Right renal cortex interstitium (tissue), 3 donors: ENCODE measurements at places on chromosomes 5 and 9. TPM values are rescaled to one million over a fixed set of nuclear protein-coding genes. Genes with fewer than 3 reads are reported as not detected.

DNA sequence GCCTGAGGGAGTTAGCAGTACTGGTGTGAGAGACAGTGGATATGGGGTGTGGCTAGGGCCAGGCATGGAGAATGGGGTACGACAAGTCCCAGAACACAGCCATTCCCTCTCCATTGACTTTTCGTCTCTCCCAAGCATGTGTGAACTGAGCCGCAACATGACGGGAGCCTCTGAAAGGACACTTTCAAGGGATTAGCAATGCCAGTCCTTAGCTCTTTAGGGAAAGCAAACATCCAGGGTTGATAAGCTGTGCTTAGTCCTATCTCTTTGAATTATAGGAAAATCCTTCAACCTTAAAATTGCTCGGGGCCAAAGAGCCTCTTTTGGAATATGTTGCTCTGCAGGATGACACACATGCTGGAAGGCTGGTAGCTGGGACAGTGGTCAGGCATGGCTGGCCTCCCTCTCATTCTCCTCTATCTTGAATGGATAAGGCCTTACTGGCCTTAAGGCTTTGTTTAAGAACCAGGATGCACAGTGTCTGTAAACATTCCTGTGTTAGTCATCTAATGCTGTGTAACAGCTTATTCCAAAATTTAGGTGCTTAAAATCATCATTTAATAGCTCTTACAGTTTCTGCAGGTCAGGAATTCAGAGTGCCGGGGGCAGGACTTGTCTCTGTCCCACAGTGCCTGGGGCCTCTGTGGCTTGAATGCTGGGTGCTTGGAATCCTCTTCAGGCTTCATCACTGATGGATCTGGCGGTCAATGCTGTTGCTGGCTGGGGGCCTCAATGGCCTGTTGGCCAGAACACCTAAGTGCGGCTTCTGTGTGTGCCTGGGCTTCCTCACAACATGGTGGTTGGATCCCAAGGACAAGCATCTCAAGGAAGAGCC, 95.3 kb downstream of the PTTG1 start:
- DNase-seq, result no peak

DNA sequence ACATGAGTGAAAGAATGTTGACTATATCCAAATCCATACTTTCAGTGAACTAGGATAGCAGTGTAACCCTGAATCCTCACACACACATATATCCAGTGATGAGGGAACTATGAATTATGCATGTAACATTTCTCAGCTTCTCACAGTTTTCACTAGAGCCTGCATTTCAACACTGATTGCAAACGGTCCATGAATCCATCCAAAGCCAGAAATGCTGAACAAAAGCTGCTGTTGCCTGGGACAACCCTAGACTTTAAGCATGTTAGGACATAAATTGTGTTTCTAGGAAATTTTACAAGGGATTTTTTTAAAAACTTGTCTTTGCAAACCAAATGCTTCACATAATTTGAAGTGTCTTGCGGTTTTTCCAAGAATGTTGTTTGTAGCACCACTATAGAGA, 2010.0 kb upstream of the WWC1 start:
- no peak for DNase-seq

DNA sequence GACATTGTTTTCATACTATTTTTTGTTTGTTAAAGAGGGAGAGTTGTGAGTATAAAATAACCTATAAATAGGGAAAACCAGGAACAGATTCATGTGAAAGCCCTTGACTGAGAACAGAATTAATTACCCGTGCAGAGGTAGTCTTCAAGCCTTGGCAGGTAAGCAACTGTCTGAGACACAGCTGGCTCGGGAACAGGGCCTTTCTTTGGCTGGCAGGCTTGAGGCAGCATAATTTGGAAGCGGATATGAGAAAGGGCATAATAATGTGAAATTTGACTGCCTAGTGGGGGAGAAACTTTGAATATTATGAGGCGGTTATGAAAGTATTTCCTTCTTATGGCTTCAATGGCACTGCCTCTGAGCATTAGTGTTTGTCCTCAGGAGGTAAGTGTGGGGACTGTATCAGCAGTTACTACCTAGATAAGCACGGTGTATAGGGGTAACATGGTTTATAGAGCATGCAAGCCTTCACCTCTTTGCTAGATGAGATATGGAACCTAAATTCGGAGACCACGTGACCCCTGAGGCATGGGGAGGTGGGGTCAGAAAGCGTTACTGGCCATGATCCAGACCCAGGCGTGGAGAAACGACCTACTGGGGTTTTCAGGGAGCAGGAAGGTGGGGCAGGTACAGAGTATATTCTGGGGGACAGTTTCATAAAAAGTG, 210.2 kb upstream of the GAS1 start:
- no peak for DNase-seq

DNA sequence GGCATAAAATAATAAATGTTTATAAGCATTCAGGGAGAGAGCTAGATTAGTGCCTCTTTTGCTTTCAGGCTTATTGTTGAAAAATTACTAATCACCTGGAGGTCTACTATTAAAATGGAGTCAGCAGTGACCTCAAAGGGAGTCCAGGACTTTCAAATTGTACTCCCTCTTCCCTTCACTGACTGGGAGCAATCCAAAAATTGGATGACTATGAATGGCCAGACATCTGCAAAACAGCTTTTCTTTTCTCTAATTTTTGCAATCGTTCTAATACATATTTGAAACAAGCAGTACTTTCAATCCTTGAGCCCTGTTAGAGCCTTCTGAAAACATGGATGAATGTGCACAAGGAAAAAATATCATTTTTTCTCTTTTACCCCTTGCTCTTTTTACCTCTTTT, 461.8 kb downstream of the TMEM232 start:
- no peak for DNase-seq

- DNase-seq, result no peak
Observed at GRCh38 chr5:62569470-62569869, 9.1 kb upstream of the LRRC70 start.

- DNase-seq, result no peak
Observed at GRCh38 chr9:75108571-75108970, 20.3 kb downstream of the OSTF1 start.

Gene ANKRD31
- polyA plus RNA-seq, result 0.40 TPM

Gene REEP2
- 8.2 TPM for polyA plus RNA-seq

Gene RALGPS1
- 21.0 TPM for polyA plus RNA-seq

Gene C5orf52
- polyA plus RNA-seq, result not detected

Gene RGS14
- 10.5 TPM for polyA plus RNA-seq

Gene SLC34A3
- 5.2 TPM for polyA plus RNA-seq

Gene COL27A1
- polyA plus RNA-seq, result 26.0 TPM

Gene SEMA5A
- 44.9 TPM for polyA plus RNA-seq
